Right cardiac atrium (tissue), 5 donors: ENCODE measurements at places on chromosomes 7 and 10. TPM values are rescaled to one million over a fixed set of nuclear protein-coding genes. Genes with fewer than 3 reads are reported as not detected.

EBF3 gene
- 8.5 TPM for polyA plus RNA-seq

DNA sequence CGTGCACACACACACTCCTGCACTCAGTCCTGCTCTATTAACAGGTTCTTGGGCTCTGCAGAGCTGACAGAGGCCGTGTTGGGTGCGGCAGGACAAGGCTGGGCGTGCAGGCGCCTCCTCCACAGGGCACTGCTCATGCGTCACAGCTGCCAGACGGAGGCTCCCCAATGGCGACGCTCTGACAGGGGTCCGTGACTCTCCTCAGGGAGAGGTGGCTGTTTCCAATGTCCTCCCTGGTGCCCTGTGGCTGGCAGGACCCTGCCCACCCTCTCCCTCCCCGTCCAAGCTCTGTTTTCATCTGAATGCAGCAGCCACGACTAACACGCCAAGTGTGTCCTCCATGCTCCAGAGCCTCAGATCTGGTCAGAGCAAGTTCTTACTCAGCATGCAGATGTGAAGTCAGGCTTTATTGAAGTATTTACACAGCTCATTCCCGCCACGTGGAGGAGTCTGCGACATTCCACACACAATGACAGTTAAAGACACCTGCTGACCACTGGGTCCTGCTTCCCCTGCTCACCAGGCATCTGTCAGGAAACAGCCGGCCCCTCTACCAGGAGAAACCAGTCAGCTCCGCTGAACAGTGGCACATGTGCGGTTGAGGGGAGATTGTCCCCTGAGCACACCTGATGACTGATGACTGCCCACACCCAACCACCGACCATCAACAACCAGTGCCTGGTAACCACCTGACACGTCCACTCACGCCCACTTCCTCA is 116.7 kb downstream of the VIPR2 start:
- no peak for DNase-seq

DNA sequence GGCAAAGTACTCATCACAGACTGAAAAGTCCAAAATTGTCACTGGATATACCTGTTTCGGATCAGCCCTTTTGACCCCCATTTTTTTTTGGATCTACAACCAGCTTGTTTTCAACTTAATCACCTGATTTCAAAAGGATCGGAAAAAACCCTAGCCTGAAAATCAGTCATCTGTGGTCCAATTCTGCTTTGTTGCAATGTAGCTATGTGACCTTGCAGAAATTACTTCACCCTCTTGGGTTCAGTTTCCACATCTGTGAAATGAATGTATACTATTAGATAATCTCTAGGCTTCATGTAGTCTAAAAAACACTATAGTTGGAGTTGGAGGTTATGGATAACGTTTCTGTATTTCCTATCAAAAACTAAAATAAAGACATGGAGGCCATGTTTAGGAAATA is 37.1 kb downstream of the STEAP4 start:
- no peak for DNase-seq

DOCK4 gene
- polyA plus RNA-seq = 5.7 TPM

- DNase-seq = no peak
These were observed 304.4 kb downstream of the HDAC9 start for GRCh38 chr7:18799899-18800298.

DNA sequence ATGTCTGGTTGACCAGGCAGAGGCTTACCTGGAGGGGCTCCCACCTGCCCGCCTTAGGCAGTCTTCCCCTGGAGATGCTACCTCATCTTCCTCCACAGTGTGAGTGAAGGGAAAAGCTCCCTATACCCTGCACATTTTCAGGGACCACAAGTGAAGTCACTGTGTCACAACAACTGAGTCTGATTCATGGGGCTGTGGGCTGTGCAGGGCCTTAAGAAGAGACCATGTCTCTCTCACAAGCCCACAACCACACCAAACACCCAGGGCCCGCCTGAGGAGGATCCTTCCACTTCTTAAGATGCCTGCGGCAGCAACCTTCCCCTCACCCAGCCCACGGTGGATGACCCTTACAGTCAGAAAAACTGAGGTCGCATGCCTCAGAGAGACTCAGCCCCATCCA is 118.3 kb downstream of the KMT2E start:
- DNase-seq = no peak

VIPR2 gene
- polyA plus RNA-seq = 7.3 TPM

TMEM229A gene
- polyA plus RNA-seq = 0.50 TPM

GRCh38 chr7:159310457-159311171 is 165.9 kb upstream of the VIPR2 start:
- DNase-seq = no peak

- DNase-seq = no peak
These were observed 12.5 kb upstream of the CUX1 start for GRCh38 chr7:101804967-101805366.

- DNase-seq = peak; percentile 7
These were observed 24.8 kb downstream of the STK32C start for GRCh38 chr10:132282667-132283603.

CRTAC1 gene
- 7.3 TPM for polyA plus RNA-seq

ZMIZ2 gene
- polyA plus RNA-seq = 36.3 TPM

- DNase-seq = no peak
These were observed 22.1 kb upstream of the STEAP4 start for GRCh38 chr7:88328787-88329186.

DNA sequence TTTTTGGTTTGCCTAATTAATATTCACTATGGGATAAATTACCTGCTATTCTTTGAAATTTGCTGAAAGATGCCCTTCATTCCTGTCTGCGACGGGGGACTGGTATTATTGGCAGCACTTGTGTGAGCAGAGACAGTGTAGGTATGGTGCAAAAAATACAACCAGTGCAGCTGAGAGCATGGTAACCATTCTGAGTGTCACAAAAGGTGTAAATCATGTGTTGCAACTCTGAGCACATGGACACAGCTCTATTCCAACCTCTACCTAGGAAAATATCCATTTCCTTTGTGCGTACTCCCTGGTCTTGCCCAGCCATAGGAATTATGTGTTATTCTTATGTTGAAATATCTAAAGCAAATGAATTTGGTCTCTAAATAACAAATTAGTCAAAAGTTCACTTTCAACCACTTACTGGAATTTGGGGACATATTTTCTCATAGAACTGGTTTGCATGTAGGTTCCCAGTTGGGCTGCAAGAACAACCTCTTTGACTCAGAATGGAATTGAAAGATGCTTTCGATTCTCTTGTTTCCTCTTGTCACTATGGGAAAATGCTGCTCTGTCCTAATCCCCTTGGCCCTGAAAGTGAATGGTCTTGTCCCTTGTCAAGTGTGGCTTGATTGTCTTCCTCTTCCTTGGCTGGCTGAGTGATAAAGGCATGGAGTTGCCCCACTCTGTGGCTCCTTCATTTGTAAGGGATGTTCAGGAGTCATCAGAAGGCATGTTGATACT is 57.0 kb downstream of the CELF2 start:
- DNase-seq = no peak

DNA sequence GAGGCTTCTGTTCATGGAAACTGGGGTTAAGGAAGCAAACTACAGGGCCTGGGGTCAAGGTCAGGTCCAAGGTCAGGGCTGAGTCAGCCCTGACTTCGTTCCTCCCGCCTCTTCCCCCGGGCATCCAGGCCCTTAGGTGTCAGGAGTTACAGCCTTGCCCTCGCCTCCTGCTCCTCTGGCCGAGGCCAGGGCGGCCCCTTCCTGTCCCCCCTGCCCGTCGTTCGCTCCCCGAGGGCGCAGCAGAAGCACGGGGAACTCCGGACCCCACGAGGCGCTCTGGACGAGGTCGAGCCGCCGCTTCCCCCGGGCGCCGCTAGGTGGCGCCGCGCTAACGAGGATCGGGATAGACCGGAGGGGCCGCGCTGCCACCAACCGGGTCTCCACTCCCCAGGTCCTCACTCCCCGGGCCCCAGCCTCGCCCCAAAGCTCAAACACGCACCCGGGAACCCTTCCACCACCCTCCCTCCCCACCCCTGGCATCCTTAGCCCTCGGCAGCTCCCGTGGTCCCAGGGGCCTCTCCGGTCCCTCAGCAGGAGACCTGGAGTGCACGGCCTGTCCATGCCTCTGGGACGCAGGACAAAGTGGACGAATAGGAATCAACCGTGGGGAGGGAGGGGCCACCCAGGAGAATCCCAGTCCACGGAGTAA is 59.2 kb upstream of the MYL10 start:
- DNase-seq = peak; percentile 83

CCL24 gene
- polyA plus RNA-seq = not detected

CALHM2 gene
- polyA plus RNA-seq = 22.1 TPM

DNA sequence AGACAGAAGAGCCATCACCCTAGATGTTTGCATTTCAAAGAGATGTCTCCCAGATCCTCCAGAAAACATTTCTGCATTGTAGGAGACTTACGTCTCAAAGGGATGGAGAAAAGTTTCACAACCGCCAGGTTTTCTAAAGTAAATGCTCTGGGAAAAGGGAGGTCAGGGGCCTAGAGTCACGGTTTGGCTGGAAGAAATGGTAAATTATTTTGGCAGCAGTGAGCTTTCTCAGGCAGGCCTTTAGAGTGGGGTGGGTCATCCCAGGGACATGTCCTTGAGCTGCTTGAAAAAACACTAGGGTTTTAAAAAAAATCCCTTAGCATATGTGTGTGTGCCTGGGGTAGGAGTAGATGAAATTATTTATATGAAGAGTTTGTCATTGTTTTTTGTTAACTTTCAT is 728.8 kb downstream of the TYW1 start:
- no peak for DNase-seq

GRCh38 chr10:14547816-14548215 is 217.1 kb upstream of the FRMD4A start:
- no peak for DNase-seq

DNA sequence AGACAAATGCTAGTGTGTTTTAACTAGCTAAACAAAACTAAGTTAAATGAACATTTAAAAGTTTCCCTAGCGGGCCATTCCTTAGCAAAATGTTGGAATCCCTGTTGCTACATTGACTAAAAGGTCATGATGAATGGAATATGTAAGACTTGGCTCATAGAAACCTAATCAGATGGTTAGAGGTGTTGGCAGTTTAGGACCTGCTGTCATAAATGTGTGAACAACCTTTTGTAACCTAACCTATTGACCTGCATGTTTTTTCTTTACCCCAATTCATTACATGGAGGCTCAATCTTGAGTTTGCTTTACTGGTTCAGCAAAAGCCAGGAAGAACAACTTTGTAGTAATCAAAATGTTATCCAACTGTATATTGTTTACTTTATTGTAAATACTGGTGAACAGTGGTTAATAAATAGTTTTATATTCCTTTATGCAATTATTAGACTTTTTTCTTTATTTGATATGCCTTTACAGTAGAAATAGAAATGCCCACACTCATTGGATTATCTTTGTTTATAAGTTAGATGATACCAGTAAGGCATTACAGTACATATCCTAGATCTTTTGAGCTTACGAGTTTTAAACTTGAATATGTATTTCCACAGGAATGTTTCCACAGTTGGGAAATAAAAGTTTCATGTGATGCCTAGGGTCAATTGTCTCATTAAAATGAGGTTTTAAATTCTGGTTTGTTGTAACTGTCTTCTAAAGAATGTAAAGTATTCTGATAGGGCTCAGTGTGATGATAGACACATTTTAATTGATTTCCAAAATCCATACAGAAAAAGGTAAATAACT is 11.6 kb downstream of the CBX3 start:
- DNase-seq = no peak

CFAP58 gene
- polyA plus RNA-seq = 2.9 TPM

DNA sequence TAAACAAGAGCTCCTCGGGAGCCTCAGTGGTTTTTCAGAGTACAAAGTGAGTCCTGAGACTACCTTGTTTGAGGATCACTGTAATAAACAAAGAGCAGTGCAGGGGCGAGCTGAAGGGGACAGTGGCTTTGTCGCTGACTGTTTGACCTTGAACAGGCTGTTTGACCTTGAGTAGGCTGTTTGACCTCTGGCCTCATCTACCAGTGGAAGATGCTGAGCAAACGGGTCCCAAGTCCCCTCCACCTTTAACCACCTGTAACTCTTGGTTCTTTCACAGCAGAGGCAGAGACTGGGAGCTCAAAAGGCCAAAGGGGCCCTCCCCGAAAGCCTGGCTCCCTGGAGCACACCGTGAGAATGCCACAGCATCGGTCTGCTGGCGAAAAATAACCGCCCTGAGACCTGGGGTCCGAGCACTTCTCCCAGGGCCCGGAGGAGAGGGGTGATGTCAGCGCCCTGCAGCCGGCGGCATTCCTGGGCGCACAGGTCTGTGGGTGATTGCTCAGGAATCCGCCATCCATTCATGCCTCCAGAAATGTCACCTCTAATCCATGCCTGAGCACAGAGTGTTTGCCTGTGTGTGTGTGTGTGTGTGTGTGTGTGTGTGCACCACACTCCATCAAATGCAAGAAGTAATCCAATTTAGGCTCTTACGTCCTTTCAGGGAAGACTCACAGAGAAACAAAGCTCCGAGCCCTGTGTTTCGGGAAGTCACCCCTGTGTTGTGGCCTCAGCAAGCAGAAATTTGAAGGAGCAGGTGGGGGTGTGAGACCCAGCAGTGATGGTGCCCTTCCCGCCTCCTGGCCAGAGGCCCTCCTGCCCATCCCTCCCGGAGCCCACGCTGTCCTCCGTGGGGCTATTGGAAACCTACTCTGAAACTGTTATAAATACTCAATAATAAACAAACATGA is 66.5 kb downstream of the ASB13 start:
- peak; percentile 28 for DNase-seq

CPA2 gene
- polyA plus RNA-seq = 0.05 TPM

- no peak for DNase-seq
These were observed 26.0 kb upstream of the ZNF735 start for GRCh38 chr7:64180989-64181388.

DNA sequence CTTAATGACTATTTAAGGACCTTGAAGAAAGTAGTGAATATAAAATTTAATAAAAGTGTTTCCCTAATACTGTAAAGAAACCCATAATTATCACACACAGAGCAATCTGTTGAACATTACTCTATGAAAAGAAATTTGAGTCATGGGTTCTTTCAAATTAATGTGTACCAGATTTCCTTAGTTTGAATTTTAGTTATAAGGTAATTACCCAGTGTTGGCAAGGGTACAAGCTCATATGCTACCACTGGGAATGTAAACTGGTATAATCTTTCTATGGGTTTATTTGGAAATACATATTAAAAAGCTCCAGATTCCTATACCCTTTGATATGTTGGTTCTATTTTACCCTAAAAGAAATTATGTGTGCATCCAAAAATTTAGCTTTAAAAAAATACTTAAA is 22.9 kb downstream of the PANK1 start:
- DNase-seq = no peak

AUTS2 gene
- 7.0 TPM for polyA plus RNA-seq
